ENCODE measurements at places on chromosomes 7 and 10. TPM values are rescaled to one million over a fixed set of nuclear protein-coding genes. Genes with fewer than 3 reads are reported as not detected.

- no peak for DNase-seq
These were observed 362.5 kb upstream of the ZMIZ1 start for GRCh38 chr10:78706256-78706655.

- no peak for DNase-seq
These were observed 225.3 kb upstream of the PRSS1 start for GRCh38 chr7:142523821-142524460.

Gene FZD1
- polyA plus RNA-seq = 57.5 TPM

DNA sequence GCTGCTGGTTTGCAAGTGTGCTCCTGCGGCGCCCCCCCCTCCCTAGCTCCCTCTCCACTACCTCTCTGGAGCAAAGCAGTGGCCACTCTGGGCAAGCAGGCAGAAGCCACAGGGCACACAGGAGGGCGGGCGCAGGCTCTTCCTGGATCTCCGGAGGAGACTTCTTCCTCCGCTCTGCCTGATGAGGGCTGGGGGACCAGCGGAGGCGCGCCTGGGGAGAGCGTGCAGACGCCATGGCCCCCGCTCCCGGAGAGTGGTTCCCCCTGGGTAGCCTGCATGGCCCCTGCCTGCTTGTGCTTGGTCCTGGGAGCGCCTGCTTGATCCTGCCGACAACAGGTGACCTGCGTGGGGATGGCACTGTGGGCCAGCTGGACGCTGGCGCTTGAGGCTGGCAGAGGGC is 29.0 kb downstream of the ANKMY2 start:
- no peak for DNase-seq

DNA sequence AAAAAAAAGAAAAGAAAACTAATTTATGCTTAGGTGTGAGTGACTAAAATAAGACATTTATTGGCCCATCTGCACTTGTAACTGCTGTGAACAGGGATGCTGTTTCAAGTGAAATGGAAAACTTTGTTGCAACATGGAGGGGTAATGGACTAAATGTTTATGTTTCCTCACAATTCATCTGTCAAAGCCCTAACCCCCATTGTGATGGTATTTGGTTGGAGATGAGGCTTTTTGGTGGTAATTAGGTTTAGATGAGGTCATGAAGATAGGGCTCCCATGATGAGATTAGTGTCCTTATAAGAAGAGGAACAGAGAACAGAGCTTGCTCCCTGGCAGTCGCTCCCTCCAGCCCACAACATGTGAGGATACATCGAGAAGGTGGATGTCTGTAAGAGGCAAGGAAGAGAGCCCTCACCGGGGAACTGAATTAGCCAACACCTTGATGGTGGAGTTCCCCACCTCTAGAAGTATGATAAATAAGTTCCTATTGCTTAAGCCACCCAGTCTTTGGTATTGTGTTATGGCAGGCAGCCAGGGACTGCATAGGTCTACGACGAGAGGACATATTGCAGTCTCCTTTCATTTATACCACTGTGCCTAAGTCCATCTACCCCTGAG is 28.6 kb upstream of the VCL start:
- no peak for DNase-seq

Gene NPTX2
- 4.2 TPM for polyA plus RNA-seq

- DNase-seq = no peak
These were observed 94.3 kb downstream of the IQUB start for GRCh38 chr7:123440101-123440548.

- peak; percentile 73 for DNase-seq
These were observed 267.7 kb downstream of the FGFR2 start for GRCh38 chr10:121330563-121330962.

Gene RBM20
- 4.5 TPM for polyA plus RNA-seq
